HAP-1 (cell line): ENCODE measurements at places on chromosomes 4 and X.
A peak's percentile ranks its signal among the peaks of the same experiment; 100 is the strongest.

DNA sequence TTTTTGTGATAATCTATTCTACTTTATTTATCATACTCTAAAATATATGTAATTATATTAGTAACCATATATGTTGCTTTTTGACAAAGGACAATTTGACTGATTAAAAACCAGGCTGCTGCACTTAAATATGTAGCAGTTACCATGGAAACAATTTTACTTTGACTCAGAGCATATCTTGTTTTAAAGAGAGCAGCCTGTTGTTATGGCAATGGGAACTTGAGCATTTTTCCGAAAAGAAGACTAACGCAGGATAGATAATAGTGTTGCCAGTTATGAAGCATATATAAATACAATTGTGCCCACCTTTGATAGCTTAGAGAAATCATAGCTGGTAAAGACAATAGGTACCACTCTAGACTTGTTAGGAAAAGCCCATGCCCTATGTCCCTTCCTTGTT, 283.0 kb downstream of the GASK1B start:
- no peak for DNase-seq

DNA sequence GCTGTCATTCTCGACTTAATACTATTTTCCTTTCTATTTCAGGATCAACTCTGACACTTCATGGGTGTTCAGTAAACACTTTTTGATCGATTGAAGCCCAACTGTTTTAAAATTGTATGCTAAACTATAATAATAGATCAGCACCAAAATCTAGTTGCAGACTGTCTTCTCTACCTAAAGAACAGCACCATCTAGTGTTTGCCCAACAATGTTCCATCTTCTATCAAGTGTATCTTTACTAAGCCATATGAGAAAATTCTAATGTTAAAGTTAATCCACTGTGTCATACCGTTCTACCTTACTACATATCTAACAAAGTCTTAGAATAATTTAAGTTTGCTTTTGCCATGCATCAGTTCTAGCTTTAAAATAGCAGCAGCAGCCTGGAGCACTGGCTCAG, 113.0 kb upstream of the PRDX4 start:
- peak; percentile 15 for DNase-seq

- no peak for DNase-seq
These were observed 125.4 kb upstream of the EOLA2 start for GRCh38 chrX:150063674-150064073.

DNA sequence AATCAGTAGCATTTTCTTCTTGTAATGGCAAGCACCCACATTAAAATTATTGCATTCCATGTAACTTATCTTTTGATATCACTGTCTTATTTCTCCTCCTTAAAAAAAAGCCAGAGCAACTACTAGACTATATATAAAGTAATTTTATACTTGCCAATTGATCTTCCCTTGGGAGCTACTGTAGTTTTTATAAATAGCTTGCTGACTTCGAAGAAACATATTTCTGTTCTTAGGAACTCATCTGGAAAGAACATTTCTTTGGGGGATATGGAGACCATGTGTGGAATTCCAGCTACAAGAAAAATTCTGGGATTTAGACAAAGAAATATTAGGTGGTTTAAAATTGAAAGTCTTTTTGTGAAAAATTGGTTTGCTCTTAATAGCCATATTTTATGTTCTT, 94.9 kb downstream of the BMPR1B start:
- no peak for DNase-seq

GRCh38 chr4:121183361-121183760, 19.2 kb upstream of the TNIP3 start:
- no peak for DNase-seq

- peak; percentile 73 for DNase-seq
These were observed 110.9 kb upstream of the ANK2 start for GRCh38 chr4:112938461-112939058.

DNA sequence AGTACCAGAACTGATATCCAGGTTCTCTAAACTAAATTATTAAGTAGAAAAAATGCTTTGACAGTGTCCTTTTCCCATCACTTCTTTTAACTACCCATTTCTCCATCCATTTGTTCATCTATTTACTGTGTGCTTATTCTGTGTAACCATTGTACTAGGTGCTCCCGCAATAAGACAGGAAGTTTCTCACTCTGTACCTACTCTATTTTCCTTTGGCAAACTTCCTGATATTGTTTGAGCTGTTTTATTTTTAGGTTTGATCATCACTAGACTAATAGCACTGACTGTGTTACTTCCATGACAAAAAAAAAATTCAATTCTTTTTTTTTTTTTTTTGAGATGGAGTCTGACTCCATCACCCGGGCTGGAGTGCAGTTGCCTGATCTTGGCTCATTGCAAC, 102.5 kb upstream of the CASK start:
- DNase-seq: no peak

DNA sequence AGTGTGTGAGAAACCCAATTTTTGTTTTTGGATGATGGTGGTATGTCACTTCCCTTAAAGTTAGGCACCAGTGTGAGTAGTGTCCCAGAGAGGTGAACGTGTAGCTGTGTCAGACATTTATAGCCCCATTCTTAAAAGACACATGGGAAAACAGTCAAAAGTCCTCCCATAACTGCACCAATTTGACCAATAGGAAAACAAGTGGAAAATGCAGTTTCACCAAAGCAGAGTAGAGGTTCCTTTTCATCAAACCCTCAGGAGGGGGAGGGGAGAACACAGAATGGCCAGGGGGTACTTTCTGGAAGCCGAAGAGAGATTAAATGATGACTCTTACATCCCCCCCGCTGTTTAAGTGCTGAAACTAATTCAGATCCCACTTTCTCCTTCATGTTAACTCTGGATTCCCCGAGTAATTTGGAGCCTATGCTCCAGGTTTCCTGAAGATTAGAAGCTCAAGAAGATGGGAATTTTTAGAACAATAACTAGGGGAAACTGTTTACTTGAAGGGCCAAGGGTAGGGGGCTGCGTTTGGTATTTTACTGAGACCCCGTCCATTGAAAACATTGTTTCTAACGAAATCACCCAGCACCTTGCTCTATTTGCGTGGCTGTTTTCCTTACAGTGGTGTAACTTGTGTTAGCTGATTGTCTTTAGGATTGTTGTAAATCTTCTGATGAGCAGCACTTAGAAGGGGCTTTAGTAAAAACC, 2.1 kb upstream of the LEF1 start:
- no peak for DNase-seq

DNA sequence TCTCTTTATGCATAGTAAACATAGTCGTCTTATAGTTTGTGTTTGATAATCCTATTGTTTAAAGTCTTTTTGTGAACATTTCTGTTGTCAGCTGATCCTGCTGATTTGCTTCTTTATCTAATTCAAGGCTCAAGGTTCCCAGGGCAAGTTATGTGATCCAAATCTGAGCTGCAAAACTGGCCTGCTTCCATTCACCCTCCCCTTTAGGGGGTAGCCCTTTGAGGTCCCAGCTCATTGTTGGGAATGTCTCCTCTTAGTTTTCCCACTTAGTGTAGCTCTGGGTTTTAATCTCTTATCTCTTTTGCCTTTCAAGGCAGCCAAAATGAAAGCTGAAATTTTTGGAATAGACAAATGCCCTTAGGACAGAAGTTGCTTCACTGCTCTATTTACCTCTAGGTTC, 40.2 kb upstream of the MAGED1 start:
- peak; percentile 58 for DNase-seq

GRCh38 chr4:74969507-74970474, 36.9 kb downstream of the PARM1 start:
- DNase-seq: no peak

DNA sequence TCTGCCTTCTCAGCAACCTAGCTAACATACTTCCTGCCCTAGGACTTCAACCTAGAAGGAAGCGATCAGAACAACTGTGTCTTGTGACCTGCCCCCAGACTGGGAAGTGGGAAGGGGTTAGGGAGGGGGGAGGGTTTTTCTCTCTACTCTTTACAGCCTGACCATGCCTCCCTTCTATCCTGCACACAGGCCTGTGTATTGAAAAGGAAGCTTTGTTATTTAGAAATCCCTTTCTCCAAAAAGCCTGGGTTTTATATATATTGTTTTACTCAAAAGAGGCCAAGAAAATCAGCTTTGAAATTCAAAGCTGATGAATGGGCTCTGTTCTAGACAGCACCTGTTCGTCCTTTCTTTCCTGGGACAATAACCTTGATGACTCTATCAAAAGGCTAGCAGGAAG, 35.2 kb upstream of the SMS start:
- DNase-seq: peak; percentile 85

- DNase-seq: no peak
These were observed 505.0 kb downstream of the ARAP2 start for GRCh38 chr4:35739308-35739707.

DNA sequence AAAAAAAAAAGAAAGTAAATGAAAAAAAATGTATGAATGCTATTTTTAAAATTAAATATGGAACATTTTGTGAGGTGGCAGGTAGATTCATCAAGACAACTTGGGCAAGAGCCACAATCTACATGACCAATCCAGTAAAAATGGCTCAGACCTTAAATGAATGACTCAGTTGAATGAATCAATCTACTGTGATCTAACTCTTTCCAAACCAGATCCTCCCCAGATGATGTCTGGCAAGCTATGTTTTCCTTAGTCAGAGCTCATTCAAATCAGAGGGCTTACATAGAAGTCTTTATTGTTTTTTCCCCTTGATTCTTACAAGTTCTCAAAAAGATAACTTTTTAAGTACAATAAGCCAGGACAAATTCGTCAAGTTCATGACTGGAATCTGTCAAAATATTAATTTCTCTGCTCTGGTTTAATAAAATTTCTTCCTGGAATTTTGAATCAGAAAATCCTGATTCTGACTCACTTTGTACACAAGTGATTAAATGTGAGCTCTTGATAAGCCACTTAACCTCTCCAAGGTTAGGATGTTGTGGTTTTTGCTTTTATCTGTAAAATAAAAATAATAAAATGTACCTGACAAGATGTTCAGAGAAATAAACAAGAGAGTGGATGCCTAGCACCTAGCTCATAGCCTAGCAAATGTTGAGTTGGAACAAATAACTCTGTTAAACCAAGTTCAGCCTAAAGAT, 105.6 kb upstream of the SMIM31 start:
- no peak for DNase-seq
